ENCODE measurements at places on chromosomes 7 and 10.

- no peak for DNase-seq
Observed at GRCh38 chr7:157574120-157574825, 237.5 kb downstream of the DNAJB6 start.

DNA sequence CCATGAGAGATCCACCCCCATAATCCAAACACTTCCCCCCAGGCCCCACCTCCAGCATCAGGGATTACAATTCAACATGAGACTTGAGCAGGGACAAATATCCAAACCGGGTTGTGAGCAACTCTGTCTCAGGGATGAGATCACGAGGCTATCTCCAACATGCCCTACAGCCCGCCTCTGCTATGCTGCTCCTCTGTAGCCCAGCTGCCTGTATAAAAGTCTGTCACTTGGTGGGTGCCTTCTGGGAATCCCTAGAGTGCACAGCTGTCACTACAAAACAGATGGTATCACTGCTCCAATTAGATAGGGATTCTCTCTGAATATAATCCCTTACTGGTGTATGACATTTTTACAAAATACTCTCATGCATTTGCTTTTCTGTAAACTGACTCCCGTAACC lies 114.9 kb upstream of the NANOS1 start:
- no peak for DNase-seq

- no peak for DNase-seq
Observed at GRCh38 chr10:74500026-74500704, 326.2 kb upstream of the KAT6B start.

DNA sequence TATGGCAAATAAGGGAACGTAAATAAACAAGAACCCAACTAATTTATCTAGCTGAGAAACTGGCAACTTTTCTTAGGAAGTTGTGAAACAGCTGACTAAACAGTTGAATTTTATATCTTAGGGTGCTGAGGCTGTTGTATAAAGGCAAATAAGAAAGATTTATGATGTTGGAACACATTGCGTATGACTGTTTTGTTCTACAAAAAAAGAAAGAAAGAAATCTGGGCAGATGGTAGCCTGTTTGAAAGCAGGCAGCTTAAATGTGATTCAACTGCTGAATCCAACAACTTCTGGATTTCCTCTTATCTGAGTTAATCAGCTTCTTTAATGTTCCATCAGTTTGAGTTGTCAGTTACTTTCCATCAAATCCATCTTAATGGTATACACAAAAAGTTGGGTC lies 214.5 kb downstream of the SNX13 start:
- DNase-seq, result no peak

DNA sequence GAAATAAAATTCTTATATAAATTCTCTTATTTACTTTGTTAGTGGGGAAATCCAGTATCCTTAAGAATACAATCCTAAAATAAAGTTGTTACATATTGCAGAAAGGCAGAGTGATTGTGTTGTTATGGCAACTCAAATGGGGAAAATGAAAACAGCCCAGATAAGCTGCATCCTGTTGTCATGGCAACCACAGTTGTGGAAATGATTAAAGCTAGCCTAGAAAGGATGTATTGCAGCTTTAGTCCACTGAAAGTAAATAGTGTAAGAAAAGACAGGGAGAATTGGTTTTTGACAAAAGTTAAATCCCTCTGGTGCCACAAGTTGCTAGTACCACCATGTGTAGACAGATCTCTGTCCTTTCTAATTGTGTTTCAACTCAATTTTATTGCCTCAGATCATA lies 43.2 kb downstream of the BTRC start:
- DNase-seq, result no peak

- no peak for DNase-seq
Observed at GRCh38 chr10:35674843-35675242, 32.7 kb upstream of the FZD8 start.

DNA sequence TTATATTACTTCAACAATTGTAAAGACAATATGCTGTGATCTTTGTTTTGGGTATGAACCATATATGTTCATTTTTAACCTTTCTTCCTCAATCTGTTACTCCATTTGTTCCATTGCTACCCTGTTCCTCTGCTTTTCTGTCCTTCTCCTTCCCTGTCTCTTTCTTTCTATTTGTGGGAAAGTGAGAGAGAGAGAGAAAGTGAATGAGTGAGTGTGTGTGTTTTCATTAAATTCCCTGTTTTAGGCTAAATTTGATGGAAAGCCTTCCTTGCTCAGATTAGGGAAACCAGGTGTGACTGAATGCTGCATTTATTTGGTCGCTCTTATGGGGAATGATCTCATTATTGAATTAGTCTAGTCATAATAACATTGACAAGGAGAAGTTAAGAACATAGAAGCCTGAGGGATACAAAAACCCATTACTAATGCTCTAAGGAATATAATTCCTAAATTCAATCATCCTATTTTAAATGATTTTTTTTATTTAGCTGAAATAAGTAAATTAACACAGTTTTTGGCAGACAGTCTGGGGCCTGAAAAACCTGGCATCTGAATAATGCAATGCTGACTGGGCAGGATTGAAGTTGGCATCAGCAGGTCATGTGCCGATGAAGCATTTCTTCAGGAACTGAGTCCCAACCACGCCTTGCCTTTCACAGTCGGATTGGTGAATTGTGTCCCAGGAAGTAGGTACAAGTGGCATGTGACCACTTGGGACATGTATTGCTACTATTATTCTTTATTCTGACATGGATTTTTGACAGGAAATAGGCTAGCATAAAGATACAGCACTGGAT lies 117.6 kb upstream of the LRGUK start:
- DNase-seq, result no peak

DNA sequence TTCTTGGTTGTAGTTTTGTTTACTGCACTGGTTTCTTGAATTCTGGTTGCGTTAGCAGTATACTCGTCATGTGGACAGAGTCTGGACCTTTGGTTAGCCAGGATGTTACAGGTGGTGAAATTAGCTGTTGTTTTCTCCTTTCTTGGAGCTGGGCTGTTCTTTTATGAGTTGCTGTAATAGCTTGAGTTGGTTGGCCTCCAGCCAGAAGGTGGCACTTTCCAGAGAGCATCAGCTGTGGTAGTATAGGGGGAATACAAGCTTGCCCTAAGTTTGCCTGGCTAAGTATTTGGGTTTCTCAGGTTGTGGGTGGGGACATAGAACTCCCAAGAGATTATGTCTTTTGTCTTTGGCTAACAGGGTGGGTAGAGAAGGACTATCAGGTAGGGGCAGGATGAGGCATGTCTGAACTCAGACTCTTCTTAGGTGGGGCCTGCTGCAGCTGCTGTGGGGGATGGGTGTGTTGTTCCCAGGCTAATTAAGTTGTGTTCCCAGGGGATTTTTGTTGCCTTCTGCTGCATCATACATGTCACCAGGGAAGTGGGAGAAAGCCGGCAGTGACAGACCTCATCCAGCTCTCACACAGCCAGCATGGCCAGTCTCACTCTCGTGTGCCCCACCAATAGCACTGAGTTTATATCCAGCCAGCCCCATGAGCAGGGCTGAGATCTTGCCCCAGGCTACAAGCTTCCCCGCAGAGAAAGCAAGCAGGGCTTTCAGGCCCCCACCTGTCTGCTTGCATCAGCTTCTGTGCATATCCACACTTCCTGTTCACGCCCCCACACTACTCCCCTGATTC lies 246.7 kb upstream of the TPK1 start:
- no peak for DNase-seq

DNA sequence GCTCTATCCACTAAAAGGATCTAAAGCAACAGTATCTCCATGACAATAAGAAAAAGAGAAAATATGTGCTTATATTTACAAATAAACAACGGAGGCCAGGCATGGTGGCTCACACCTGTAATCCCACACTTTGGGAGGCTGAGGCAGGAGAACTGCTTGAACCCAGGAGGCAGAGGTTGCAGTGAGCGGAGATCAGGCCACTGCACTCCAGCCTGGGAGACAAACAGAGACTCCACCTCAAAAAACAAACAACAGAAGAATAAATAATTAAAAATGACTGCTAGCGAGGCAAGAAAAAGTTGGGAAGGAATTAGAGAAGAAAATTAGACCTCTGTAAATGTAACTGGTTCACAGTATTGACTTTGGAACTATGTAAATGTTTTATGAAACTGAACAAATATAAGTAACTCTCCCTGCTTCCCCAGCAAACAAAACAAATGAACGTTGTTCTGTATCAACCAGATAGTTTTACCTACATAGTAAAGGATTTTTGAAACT lies 17.1 kb downstream of the TRIM24 start:
- no peak for DNase-seq

GRCh38 chr7:151411551-151411950 lies 1.7 kb upstream of the WDR86 start:
- no peak for DNase-seq

GRCh38 chr7:148712678-148713329 lies 14.1 kb downstream of the CUL1 start:
- DNase-seq, result no peak

DNA sequence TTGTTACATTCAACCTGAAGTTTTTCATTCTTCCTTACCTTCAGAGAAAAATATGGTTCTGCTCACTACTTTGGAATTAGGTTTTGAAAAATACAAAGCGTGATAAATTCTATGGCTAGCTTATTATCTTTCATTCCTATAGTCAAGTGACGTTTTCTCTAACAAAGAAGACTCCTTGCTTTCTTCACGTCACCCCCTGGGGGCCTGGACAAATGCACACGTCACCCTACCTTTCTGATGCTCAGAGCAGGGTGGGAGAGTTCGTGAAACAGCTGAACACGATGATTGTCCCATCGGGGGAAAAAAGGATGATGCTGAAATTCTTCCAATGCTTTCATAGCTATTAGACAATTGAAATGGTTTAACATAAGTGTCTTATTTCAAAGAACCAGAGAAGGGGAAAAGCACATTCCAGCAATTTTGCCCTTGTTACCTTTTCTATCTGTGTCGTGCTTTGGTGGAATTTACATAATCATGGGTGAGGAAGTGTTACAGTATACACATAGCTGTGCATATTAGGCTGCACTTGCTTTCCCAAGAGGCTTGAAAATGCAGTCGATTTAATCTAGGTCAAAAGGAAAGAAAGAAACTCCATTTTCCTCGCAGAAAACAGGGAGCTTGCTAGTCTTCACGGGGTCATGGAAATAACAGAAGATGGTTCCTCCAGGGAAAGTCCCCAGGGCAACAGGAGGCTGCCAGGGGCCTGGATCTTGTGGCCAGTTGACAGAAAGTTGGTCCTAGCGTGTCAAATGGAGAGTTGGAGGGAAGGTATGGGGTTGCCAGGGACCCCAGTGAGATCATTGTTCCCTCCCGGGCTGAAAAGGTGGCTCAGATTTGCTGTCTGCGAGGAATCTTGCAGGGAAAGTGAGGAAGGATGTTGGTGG lies 189.2 kb downstream of the CELF2 start:
- no peak for DNase-seq

- no peak for DNase-seq
Observed at GRCh38 chr7:97390915-97391593, 273.6 kb downstream of the SDHAF3 start.

DNA sequence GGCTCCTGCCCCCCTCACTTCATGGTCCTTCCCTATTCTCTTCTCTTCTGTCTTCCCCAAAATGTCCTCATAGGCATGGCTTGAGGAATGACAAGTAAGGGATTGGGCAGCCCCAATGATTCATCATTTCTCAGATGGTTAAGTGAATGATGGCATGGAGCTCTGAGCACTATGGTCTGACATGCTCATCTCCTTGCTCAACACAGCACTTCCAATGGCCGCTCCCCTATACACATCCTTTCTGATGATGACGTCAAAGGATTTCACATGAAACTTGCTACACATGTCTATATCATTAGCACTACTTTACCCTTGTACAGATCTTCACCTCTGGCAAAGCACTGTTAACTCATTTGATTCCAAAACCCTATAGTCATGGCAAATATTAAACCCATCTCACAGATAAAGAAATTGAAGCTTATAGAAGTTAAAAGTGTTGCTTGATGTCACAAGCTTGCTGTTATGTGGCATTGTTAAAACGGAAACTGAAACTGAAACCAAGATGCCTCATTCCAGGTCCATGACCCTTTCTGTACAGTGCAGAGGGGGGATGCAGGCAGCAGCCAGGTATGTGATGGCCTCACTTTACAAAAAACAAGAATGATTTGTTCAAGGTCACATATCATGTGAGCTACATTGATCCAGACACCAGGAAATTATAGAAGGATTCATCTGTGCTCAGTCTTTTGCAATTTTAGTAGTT lies 90.0 kb upstream of the PLXNA4 start:
- DNase-seq, result no peak

DNA sequence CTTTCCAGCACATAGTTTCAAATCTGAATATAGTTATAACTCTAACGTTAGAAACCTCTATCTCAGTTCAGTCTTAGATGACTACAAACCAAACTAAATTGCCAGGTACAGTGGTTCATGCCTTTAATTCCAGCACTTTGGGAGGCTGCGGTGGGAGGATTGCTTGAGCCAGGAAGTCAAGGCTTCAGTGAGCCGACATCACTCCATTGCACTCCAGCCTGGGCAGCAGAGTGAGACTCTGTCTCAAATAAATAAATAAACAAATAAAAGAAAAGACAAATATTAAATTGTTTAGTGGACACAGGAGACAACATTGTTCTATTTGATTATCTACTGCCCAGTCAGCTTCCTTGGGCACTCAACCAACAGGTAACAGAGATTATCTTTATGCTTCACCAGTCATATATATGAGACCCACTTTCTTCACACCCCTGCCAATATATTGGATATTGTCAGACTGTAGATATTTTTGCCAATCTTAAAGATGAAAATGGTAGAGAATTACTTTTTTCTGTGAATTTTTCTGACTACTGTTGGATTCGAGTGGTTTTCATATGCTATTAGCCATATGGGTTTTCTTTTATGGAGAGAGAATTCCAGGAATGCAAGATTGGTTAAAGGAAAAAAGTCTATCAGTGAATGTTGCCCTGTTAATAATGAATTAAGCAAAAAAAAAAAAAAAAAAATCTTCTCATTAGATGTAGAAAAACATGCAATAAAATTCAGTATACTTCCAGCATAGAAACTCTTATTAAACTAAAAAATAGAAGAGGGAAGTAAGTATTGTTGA lies 16.0 kb downstream of the HDAC9 start:
- no peak for DNase-seq

GRCh38 chr7:145692237-145692950 lies 424.2 kb upstream of the CNTNAP2 start:
- DNase-seq, result no peak

- DNase-seq, result no peak
Observed at GRCh38 chr10:12214763-12215218, 18.8 kb downstream of the CDC123 start.

DNA sequence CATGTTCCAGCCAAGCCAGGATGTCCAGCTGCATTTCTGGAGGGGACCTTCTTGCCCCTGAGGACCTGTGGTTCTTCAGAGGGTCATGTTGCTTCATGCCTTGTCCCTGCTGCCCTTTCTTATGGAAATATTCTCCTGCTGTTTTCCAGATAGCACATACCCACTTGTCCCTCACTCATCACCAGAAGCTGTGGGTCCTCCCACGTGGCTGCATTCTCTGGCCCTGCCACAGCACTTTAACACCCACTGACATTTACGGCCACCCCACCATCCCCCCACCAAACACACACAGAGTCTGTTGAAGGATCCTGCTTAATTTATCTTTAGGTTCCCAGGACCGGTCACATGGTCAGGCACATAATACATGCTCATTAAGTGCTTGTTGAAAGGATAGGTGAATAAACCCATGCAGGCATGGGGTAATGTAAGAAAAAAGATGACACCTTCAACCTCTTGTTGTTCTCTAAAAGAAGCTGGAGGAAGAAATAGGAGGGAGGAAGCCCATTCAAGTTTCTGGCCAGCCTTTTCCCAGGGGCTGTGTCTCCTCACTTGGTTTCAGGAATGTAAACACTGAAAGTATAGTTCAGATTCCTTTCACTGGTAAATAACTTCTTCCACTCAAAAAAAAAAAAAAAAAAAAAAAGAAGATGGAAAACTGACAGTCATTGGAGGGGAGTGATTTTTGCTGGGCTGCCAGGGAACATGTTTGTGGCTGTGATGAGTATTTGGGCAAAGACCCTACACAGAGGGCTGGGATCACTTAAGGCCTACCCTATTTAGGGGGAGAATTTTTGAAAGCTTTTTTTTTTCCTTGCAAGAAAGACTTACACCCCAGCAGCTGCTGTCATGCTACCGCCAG lies 19.8 kb upstream of the BMPER start:
- DNase-seq, result no peak

Measured in nucleus accumbens (tissue), 56 donors.